Activated CD8-positive, alpha-beta memory T cell treated with anti-CD3 and anti-CD28 coated beads for 4 hours (primary cell): ENCODE measurements at places on chromosomes 2 and 18.

DNA sequence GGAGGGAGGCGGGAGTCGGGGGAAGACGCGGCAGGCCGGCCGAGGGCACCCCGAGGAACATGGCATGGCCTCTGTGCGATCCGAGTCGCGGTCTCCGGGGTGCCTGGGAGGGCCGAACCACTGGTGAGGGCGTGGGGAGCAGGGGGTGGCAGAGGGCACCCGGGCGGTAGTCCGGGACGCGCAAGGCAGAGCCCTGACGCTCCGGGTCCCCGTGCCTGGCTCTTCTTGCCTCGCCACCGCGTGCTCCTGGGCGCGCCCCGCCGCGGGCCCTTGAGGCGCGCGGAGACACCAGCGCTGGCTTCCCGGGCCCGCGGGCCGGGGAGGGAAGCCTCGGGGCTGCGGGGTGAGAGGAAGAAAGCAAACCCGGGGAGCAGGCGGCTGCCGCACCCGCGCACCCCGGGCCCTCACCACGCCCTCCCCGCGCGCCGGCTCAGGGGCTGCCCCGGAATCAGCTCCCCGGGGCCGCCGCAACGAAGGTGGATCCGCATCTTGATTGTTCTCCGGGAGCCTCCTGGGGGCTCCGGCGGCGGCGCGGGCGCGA is 4.3 kb downstream of the SOX11 start:
- DNase-seq: no peak

GRCh38 chr2:5911718-5912117 is 219.5 kb downstream of the SOX11 start:
- no peak for DNase-seq

- DNase-seq: no peak
Observed at GRCh38 chr2:155653176-155653575, 679.3 kb downstream of the NR4A2 start.

GRCh38 chr2:23360571-23361125 is 24.3 kb upstream of the KLHL29 start:
- no peak for DNase-seq
